ENCODE measurements at places on chromosomes 12 and 14.

GRCh38 chr12:76346236-76346635 lies 2.0 kb downstream of the BBS10 start:
- no peak for DNase-seq

DNA sequence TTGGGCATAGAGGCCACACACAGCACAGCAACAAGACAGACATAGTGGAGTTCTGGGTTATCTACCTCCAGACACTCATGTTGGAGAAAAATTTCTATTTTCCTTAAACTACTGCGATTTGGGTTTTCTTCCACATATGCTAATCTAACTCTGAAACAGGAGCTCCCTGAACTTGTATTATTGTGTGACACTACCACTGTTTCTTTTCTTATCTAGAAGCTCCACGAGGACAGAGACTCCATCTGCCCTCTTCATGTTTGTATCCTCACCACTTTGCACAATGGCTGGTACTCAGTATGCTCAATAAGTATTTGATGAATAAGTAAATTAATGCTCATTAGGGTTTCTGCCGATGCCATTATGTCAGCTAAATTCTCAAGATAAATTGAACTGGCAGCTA lies 218.6 kb downstream of the PAX9 start:
- DNase-seq: no peak

- peak; percentile 1 for DNase-seq
These were observed 200.2 kb upstream of the RBM19 start for GRCh38 chr12:114166362-114166761.

GRCh38 chr12:84166812-84167211 lies 745.8 kb downstream of the SLC6A15 start:
- no peak for DNase-seq

GRCh38 chr14:101098641-101099040 lies 195.1 kb upstream of the RTL1 start:
- DNase-seq: no peak

GRCh38 chr14:61988240-61988639 lies 226.0 kb downstream of the SNAPC1 start:
- no peak for DNase-seq

DNA sequence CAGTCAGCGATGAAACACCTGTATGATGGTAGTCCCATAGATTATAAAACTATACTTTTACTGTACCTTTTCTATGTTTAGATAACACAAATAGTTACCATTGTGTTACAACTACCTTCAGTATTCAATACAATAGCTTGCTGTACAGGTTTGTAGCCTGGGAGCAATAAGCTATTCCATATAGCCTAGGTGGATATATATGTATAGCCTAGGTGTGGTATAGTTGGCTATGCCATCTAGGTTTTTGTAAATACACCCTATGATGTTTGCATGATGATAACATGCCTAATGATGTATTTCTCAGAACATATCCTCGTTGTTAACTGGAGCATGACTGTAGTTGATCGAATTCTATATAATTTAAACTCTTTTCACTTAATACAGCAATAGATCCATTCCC lies 316.1 kb downstream of the FUT8 start:
- DNase-seq: no peak

DNA sequence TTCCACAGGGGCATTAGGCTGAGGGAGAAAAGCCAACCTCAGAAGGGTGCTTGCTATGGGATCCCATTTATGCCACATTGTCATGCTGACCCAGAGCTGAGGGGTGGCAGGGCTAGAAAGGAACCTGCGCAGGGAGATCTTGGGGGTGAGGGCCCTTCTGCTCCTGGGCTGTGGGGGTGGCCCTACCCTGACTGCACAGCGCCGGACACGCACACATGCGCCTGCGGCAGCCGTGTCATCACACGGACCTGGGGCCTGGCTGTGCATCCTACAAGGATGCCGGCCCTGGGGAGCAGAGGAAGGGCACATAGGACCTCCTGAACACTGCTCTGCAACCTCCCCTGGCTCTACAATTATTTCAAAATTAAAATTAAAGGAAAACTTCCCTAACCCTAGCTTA lies 6.9 kb downstream of the CDCA4 start:
- no peak for DNase-seq

DNA sequence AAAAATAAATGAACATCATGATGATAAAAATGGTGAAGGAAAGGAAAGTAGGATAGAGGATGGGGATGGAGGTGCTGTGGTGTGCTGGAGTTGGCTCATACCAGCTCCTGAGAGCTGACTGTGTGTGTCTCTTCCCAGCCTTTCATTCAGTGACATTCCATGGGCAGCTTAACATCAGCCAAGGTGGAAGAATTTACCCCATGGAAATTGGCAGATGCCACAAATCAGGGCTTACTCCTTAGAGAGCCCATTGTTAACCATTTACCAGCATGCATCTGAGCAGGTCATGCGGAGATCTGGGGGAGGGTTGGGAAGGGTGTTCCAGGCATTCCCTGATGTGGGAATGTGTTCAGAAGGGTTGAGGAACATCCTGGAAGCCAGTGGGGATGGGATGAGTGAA lies 164.7 kb upstream of the MYL2 start:
- DNase-seq: no peak

DNA sequence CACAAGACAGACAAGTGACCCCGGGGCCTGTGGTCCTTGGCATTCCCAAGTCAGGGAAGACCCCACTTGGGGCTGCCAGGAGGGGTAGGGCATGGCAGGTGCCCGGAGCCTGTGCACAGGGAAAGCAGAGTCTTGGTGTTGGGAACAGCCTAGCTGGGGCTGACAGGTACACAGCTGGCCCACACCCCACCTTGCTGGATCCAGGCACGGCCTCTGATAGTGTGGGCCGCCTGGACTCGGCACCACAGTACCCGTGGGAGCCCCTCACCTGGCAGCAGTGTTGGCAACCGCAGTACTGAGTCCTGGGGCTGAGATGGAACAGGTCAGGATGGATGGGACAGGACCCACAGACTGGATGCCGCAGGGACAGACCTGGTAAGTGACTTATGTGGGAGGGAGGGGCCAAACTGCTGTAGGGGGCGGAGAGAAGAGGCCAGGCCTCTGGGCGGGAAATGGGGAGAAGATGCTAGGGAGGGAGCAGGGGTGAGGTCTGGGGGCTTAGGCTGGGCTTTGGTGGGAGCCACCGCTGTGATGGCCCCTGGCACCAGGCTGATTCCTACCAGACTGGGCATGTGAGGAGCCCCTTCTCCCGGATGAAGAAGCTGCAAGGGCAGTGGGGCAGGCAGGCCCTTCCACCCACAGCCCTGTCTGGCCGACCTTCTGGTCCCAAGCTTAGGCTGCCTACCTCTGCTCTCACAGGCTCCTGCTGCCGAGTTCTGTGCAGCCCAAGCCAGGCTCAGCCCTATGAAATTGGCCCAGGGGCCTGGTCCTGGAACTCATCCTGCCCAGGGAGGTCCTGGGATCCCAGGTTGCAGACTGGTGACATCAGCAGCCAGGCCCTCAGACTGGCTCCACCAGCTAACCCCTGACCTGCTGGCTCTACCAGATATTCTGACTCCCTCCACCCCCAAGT lies at the start of gene TGM1:
TSS of gene TGM1 (minus strand) at position 357 of the 913 bp plus-strand sequence. CDS start 825 bp downstream, outside the sequence.
- DNase-seq: no peak

DNA sequence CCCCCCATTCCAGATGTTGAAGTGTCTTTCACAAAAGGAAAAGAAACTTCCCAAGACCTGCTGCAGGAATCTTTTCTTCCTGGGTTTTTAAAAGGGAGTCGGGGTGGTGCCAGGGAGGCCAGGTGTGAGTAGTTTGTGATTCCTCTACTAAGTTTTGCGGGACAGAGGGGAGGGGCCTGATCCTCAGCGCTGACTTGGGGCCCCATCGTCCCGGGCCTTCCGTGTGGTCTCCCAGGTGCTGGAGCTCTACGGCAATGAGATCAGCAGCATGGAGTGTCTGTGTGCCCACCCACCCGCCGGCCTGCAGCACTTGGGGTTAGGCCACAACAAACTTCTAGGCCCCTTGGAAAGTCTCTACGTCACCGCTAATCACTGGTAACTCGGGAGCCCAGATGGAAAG lies 4.5 kb downstream of the LRRC43 start:
- DNase-seq: no peak

DNA sequence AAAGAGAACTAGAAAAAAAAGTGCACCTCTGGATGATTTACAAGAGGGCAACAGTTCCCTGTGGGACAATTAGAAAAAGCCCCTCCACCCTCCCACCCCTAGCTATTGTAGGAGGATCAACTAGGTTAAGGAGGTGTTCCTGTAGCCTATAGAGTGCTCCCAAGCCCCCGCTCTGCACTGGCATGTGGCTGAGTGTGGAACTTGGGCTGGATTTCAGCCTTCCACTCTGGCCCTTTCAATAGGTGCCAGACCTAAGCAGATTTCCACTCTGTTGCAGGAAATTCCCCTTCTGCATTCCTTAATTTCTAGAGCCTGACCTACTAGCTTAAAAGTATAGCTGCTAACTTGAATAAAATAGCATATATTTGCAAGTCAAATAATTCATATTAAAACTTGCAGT lies 2.8 kb downstream of the NFATC4 start:
- no peak for DNase-seq

GRCh38 chr12:111250251-111250881 lies 118.5 kb downstream of the PHETA1 start:
- DNase-seq: no peak

GRCh38 chr14:91289464-91289863 lies 45.0 kb upstream of the GPR68 start:
- DNase-seq: no peak

- no peak for DNase-seq
These were observed 215.7 kb upstream of the CRY1 start for GRCh38 chr12:107309020-107309419.
